ENCODE measurements at places on chromosomes 7 and 10.
A peak's percentile ranks its signal among the peaks of the same experiment; 100 is the strongest.

DNA sequence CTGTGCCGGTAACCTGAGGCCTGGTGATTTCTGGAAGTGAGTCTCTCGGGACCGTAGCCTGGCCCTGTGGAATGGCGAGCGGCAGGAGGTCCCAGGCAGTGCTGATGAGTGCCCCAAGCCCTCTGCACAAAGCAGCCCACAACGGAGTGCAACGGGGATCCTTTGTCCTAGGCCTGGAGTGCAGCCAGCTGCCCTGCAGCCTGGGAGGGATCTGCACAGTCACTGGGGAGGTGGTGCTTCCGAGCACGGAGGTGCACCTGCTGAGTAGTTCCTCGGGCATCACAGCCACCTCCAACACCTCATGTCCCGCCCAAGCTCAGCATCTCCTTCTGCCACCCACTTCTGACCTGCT, 162.8 kb upstream of the ZMIZ1 start:
- no peak for DNase-seq

DNA sequence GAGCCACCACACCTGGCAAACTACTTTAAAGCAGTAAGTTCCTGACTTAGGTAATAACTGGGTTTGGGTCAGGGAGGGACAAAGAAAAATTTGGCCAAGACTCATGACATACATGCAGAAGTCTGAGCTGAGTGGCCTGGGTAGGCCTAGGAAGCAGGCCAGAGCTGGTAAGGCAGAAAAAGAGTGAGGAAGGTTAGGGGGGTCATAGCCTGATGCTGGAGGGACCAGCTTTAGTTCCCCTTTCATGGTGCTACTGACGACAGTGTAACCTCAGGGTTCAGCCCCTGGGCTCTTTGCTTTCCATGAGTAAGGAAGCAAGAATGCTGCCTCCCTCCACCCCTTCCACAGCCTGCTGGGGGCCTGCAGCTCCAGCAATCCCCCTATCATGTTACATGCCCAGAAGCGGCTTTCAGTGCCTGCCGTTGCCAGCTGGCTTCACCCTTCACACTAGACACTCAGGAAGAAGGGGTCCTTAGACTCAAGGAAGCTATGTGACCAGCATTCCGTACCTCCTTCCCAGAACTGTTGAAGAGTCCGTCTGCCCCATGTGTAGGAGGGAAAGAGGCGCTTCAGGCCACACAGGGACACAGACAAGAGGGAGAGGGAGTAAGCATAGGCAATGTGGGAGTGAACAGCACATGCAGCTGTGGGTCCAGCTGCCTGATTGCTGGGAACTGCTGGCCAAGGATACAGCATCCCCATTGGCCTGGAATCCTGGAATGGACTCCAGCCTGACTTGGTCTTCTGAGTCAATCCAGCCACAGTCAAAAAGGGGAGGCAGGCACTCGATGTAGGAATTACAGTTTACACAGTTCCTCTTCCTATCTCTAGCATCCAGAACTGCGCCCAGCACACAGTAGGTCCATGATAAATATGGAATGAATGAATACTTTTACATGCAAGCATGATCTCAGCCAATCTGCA, 4.1 kb upstream of the PLAU start:
- peak; percentile 55 for DNase-seq

DNA sequence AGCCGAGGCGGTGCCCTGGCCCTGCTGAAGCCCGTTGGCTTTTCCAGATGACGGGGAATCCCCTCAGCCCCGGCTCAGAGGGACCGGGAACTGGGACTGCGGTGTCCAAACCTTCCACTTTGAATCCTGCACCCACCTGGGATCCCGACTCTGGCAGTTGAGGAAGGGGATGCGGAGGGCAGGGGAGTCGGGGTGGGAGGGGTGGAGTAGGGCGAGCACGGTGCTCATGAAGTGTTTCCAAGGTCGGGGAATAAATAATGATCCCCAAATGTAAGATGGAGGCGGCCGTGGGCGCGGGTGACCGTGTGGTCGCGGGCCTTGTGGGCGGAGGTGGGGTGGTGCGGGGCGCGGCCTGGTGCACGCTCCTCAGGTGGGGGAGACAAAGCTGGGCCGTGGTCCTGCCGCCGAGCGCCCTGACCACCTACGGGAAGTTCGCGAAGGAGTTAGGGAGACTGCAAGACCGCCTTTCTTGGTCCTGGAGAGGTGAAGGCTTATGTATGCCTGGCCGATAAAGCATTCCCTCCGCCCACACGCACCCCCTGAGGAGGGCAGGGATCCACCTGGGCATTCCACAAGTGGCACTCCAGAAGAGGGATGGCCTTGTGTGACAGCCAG, 1.4 kb downstream of the MTURN start:
- DNase-seq, result no peak

GRCh38 chr10:18501629-18502028, 149.8 kb downstream of the NSUN6 start:
- DNase-seq, result no peak

DNA sequence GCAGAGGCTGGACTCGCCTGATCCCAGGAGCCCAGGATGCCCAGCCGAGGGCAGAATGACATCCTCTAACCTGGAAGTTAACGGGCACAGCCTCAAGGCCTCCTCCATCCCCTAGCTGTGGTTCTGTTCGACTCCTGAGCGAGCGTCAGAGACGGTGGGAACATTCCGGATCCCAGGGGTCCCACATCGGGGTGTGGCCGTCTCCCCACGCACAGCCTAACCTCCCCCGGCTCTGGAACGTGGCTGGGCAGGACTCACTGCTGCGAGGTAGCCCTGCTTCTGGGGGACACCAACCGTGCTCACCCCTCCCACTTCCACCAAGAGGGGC, 8.4 kb downstream of the FOXL3 start:
- DNase-seq, result no peak

DNA sequence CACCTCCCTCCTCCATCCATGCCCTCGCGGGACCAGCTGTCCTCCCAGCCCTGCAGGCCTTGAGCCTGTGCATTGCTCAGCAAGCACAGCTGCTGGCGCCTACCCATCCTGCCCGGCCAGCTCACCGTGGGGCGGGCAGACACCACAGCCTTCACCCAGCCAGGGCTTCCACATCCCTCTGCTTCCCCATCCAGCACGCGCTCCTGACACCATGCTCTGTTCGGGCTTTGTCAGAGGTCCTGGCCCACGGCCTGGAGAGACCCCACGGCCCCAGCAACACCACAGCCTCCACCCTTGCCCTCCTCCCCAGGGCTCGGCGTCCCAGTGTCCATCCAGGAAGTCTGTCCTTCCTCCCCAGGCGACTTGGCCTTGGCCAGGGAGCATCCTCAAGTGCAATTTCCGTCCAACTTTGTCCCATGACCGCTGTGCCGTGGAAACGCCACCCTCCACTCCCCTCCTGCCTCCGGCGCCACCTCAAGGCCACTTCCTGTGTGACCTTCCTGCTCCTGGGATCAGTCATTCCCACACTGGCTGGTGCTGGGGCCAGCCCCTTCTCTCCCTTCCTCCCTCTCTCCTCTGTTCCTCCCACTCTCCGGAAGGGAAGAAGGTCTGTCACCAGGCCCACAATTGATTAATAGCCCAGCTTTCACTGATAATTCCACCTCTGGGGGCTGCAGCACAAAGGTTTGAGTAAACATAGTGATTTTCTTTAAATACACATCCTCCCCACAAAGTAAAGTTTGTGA, 71.5 kb upstream of the SMNDC1 start:
- DNase-seq, result no peak

- no peak for DNase-seq
These were observed 72.2 kb upstream of the ADRB1 start for GRCh38 chr10:113971349-113971973.

DNA sequence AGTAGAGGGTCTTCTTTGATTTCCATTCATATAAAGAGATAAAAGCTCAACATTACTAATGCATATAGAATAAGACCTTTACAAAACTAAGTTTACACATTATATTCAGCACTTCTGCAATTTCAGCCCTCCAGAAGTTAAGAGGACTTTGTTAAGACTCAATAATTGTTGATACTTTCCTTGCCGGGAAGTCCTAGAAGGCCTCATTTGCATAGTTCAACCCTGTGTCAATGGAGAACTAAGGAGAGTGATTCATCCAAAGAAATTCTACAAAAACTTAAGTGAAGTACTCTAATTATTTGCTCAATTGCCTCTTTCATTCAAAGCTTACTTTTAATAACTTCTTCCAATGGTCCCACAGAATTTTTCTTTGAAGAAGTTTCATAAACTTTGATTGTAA, 1060.3 kb upstream of the CELF2 start:
- DNase-seq, result no peak

Data from WERI-Rb-1 (cell line).